ENCODE measurements at places on chromosomes 4 and X.

GRCh38 chr4:96448315-96448872, 608.5 kb downstream of the PDHA2 start:
- DNase-seq, result no peak

DNA sequence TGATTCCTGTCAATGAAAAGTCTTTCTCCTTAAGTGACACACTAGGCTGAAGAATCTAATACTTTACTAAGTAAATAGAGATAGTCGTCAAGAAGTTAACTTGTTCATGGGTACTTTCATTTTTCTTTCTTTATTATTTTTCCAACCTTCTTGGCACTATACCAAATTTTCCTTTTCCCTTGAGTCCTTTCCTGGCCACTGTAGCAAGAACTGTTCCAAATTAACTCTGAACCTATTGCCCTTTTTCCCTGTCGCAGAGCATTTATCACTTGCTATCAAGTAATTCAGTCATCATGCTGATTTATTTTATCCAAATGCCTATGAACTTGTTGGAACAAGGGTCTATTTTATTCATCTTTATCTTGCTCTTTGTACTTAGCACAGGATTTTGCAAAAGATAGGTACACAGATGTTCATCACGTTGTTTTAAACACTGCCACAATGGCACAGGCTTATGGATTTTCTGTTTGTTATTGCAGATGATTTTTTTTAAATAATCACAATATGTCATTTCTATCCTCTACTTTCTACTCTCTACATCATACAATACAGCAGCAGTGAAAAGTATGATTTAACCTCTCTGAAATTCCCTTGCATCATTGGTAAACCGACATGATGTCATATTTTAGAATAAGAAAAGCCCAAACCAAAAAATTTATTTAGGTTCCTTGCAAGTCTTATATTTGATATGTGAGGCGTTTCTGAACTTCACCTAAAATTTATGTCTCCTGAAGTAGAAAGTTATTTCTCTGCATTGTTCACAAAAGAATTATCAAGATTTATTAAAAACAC, 2352.3 kb downstream of the PCDH7 start:
- DNase-seq, result no peak

DNA sequence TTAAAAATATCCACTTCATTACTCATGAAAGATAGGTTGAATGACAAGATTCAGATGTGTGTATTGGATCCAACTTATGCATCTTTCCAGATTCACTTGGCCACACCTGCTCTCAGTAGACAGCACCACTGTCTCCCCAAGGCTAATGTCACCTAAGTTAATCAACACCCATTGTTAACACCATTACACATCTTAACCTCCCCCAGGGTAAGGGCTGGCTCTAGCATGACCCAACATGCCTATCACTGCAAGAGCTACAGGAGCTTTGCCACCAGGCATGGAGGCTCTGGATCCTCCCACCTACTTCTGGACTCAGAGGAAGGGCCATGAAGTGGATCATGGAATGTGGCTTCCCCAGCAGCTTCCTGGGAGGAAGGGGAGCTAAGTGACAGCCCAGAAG, 32.8 kb upstream of the LSM6 start:
- no peak for DNase-seq

- no peak for DNase-seq
Observed at GRCh38 chr4:56773346-56773745, 48.2 kb downstream of the SPINK2 start.

DNA sequence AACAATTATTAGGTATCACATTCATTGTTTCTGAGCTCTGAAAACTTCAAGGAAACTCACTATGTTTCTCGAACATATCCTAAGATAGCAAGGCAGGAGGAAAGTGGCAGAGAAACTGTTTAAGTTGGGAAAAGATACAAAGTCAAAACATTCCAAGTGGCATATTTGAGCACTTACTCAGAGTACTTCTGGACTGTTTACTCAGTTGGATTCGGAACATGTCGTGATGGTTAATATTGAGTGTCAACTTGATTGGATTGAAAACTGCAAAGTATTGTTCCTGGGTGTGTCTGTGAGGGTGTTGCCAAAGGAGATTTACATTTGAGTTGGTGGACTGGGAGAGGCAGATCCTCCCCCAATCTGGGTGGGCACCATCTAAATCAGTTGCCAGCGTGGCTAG, 298.3 kb downstream of the IL1RAPL2 start:
- DNase-seq, result no peak

GRCh38 chr4:2089222-2089621, 30.1 kb downstream of the NAT8L start:
- DNase-seq, result no peak

GRCh38 chr4:184451726-184452125, 22.6 kb downstream of the IRF2 start:
- no peak for DNase-seq

- no peak for DNase-seq
Observed at GRCh38 chr4:20624793-20625374, 75.4 kb upstream of the PACRGL start.

DNA sequence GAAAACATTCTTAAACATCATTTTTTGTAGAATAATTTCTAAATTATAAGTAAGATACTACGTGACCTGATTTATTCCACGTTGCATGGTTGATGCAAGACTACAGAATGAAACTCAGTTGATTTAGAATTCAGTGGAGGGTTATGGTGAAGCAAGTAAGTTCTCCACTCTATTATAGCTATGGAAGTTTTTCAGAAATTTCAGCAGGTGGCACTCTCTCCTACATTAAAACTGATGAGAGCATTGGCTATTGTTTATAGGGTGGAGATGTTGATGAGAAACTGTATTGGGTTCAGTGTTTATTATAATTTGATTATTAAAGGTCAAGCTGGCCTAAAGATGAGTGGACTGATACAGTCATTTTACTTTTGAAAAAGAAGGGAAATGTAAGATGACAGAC, 88.0 kb downstream of the FNIP2 start:
- DNase-seq, result no peak

DNA sequence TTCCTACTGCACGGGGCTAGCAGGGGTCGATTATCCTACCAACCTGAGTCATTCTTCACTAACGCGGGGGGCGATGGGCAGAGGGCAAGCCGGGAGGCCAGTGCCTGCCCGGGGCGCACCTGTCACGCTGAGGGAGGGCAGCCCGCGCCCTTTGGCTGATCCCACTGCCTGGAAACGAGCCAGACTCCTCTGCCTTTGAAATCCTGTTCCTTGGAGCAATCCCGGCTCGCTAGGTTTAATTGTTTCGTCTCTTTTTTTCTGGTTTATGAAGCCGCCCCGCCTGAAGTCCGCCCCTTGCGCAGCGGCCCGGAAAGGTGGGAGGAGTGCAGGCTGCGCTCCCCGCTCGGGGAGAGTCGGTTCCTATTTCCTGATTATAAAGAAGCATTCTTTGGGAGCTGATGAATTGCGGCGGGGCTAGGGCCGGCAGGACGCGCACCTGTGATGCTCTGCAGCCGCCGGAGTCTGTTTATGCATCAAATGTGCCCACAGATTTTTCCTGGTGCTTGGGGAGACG, 484.2 kb downstream of the BCOR start:
- DNase-seq, result peak; percentile 14

DNA sequence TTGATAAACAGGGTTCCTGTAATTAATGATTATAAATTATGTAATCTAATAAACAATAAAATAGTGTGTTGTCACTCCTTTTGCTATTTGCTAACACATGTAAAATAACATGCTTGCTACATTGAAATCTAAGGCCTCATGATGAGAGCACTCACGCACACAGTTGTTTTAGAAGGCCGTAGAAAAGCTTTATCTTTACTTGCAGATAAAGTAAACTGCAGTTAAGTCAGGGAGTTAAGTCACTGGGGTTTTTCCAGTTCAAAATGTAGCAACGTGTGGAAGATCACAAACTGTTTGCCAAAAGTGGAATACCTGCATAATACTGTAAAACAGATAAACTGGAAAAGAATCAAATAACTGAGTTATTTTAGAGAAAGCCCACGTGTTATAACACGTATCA, 187.3 kb upstream of the PACRGL start:
- DNase-seq, result no peak

- DNase-seq, result no peak
Observed at GRCh38 chr4:7929118-7929951, 10.3 kb downstream of the AFAP1 start.

GRCh38 chr4:142516686-142517526, 329.2 kb downstream of the INPP4B start:
- DNase-seq, result no peak

GRCh38 chr4:155675709-155676429, 9.2 kb downstream of the GUCY1A1 start:
- DNase-seq, result no peak

- no peak for DNase-seq
Observed at GRCh38 chr4:189071241-189071640, 869.4 kb upstream of the FRG1 start.

GRCh38 chr4:74006009-74006476, 7.6 kb upstream of the CXCL5 start:
- no peak for DNase-seq

DNA sequence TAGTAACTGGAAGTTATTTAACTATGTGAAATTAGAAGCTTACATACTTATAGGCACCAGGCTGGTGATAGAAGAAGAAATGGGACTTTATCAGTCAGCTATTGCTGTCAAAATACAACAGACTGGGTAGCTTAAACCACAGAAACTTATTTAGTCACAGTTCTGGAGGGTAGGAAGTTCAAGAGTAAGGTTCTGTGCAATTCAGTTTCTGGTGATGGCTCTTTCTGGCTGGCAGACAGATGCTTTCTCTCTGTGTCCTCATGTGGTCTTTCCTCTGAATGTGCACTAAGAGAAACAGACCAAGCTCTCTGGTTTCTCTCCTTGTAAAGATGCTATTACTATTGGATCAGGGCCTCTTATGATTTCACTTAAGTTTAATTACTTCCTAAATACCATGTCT, 92.1 kb upstream of the ANKRD50 start:
- DNase-seq, result no peak

DNA sequence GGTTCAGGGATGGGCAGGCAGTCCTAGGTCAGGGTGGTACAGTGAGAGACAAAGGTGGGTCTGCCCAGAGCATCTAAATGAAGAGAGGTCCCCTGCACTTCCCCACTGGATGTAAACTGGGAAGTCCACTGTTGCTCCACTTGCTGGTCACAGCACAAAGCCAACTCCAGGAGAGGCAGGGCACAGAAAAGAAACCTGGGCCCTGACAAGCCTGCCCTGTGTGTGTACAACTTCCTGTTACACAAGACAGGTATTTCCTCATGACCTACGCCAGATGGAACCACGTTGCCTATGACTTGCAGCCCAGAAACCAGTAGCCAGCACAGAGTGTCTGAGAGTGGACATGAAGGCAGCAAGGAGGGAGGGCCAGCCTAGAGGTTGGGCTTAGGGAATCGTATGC, 161.8 kb downstream of the SH3KBP1 start:
- no peak for DNase-seq

Measured in activated B cell treated with CpG ODN at 0.5 μM for 24 hours (primary cell).